Nucleus accumbens (tissue), 56 donors: ENCODE measurements at places on chromosomes 6 and 20.

- DNase-seq, result no peak
Measured at GRCh38 chr20:64065062-64065973, 2.3 kb downstream of the TCEA2 start.

- DNase-seq, result no peak
Measured at GRCh38 chr20:62066339-62066982, 780 bp upstream of the TAF4 start.

DNA sequence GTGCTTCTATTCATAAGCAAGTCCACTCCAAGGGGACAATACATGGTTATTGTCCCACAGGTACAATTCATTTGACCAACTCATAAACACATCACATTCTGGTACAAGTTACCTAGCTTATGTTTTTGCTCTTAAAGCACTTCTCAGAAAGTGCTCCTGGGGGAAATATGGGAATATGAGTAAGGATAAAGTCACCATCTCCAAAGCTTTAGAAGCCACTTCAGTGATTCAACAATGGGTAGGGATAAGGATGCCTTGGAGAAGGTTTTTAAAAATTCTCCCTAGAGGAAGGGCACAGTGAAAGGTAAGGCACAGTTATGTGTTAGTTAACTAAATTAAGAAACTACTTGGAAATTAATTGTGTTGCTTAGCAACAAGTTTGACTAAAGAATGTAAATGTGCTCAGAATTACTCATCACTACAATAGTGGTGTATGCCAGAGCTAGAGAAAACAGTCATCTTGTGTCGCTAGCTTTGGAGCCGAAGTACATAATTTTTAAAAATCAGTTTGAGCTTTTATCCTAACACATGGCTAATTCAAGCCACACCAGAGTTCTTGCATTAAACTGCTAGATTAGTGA is 39.5 kb upstream of the LAMP5 start:
- DNase-seq, result no peak

- DNase-seq, result no peak
Measured at GRCh38 chr6:163182696-163183095, 231.8 kb upstream of the QKI start.

- peak; percentile 48 for DNase-seq
Measured at GRCh38 chr6:3750317-3751076, 1.0 kb downstream of the PXDC1 start.

GRCh38 chr6:70409216-70409615 is 4.1 kb upstream of the FAM135A start:
- no peak for DNase-seq

- no peak for DNase-seq
Measured at GRCh38 chr20:2305946-2306345, 10.1 kb downstream of the TGM3 start.

GRCh38 chr20:47642624-47643023 is 140.9 kb downstream of the NCOA3 start:
- no peak for DNase-seq

DNA sequence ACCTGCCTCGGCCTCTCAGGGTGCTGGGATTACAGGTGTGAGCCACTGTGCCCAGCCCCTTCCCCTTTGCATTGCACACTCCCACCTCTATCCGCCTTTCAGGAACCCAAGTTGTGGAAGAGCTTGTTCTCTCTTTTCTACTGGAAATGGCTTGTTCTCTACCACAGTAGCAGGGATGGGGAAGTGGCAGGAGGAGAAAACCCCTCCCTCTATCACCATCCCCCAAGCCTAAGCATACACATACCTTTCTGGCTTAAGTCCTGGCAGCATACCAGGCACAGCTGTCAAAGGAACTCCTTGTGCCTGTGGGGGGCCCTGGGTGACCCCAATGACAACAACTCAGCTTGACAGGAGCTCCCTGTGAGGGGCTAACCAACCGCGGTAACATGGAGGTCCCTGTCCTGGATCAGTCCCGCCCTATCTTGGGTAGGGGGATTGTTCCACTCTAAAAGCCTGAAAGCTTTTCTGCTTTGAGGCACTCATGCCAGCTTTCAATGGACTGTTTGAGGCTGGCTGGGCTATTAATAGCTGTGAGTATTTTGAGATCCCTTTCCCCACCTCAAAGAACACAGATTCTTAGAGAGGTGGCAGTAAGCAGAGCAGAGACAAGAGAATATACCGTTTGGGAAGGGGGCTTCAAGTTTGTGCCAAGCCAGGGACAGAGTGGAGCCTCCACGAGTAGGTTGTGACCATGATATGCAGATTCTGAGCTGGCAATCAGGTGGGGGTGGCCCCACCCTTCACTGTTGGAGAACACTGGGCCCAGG is 2.3 kb downstream of the KLHDC3 start:
- no peak for DNase-seq

- DNase-seq, result no peak
Measured at GRCh38 chr6:41901882-41902519, 6.8 kb upstream of the USP49 start.

DNA sequence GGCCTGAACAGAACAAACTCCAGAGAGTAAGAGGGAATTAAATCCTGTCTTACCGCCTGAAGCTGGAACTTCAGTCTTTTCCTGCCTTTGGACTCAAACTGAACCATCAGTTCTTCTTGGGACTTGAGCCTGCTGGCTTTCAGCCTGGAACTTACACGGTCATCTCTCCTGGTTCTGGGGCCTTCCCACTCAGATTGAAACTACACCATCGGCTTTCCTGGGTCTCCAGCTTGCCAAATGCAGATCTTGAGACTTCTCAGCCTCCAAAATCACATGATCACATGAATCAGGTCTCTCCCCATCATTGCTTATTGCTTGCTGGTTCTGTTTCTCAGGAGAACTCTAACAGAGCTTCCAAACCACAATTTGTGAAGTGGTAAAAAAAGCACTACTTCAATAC is 276.3 kb downstream of the KIF16B start:
- DNase-seq, result no peak

DNA sequence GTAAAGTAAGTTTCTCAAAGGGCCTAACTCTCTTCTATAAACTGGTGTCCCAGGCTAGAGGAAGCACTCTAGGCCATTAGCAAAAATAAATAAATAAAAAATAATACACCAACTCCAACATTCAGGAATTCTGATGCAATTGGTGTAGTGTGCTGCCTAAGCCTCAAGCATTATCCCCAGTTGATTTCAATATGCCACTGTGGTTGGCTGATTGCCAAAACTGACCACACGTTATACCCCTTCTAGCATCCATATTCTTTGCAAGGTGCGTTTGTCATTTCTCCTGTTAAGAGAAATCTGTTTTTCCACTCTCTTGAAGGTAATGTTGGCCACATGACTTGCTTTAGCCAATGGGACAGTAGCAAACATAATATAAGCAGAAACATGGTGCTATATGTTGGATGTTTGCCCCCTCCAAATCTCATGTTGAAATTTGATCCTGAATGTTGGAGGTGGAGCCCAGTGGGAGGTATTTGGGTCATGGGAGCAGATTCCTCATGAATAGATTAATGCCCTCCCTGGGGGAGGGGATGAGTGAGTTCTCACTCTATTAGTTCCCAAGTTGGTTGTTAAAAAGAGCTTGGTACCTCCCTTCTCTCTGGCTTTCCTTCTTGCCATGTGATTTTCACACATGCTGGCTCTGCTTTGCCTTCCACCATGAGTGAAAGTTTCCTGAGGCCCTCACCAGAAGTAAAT is 71.9 kb upstream of the PLCB4 start:
- no peak for DNase-seq

GRCh38 chr20:2542361-2542760 is 6.0 kb downstream of the TMC2 start:
- no peak for DNase-seq

- no peak for DNase-seq
Measured at GRCh38 chr20:64116016-64116415, 8.7 kb upstream of the NPBWR2 start.

- DNase-seq, result no peak
Measured at GRCh38 chr6:44219815-44220784, 3.3 kb upstream of the SLC29A1 start.

DNA sequence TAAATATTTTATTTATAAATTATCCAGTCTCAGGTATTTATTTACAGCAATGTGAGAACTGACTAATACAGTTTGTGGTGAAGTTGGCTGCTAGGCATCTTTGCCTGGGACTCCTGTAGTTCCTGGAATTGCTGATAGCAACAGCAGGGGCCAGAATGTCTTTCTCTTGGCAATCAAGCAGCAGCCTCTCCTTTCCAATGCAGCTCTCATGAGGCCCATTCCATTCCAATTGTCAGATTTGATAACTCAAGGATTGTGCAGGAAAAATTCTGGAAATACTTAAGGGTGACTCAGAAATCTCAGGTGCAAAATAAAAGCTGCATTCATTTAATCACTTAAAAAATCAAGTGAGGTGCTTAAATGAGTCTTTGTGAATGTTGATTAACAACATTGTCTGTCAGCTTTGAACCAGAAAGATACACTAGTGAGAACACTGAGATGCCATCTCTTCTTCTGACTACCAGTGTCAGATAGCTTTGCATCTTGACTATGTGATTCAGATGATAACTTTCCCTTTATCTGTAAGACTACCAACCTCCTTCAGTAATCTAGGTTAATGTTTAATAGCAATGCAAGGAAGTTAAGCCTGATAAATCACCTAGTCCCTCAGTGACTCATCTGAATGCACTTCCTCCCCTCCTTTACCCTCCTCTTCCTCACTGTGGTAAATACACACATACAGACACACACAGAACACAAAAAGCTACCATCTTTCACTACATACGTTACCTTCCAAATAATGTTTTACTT is 32.1 kb upstream of the COL21A1 start:
- no peak for DNase-seq

DNA sequence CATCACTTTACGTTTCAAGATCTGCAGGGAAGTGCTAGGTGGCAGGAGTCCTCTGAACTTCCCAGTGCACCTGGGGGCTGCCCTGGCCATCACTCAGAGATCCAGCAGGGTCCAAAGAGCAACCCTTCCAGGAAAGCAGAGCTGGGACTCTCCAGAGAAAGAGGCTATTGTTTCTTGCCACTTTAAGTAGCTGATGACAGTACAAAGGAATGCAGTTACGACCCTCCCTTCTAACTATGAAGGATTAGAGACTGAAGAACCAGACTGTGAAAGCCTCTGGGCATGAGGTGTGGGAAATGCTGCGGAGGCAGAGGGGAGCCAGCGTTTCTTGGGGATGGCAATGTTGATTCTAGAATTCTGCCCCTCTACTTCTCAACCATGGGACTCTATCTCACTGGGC is 189.1 kb upstream of the SUPT3H start:
- DNase-seq, result no peak

- DNase-seq, result no peak
Measured at GRCh38 chr6:127893541-127893940, 7.3 kb downstream of the THEMIS start.

DNA sequence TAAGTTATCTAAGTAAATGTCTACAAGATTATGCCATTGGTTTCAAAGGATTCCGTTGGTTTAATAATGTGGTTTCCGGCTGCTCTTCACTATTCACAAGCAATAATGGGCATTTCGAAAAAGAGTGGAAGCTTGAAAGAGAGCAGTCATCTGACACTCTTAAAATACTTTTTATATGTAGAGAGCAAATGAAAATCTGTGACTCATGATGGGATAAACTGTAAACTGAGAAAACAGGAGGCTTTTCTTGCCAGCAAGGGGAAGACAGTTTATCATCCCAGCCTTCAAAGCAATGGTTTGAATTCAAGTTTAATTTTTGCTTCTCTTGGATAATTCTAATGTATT is 145.7 kb downstream of the KHDC1L start:
- DNase-seq, result no peak
